ENCODE measurements at places on chromosomes 7 and 10. TPM values are rescaled to one million over a fixed set of nuclear protein-coding genes. Genes with fewer than 3 reads are reported as not detected.

The ZNF655 gene
- 177 TPM for total RNA-seq

The SPDYE2 gene
- not detected for total RNA-seq

The NRCAM gene
- 14.8 TPM for total RNA-seq

The CFAP70 gene
- total RNA-seq = 2.4 TPM

The FAM149B1 gene
- total RNA-seq = 6.3 TPM

The NT5C3A gene
- 36.1 TPM for total RNA-seq

The KCND2 gene
- not detected for total RNA-seq

The MNX1 gene
- total RNA-seq = not detected

The ZNF117 gene
- 1.8 TPM for total RNA-seq

The C10orf53 gene
- not detected for total RNA-seq

The H2AZ2 gene
- total RNA-seq = 187 TPM
